ENCODE measurements at places on chromosomes 2 and 18.

GRCh38 chr2:152200565-152201465 is 25.3 kb upstream of the STAM2 start:
- peak; percentile 92 for DNase-seq

GRCh38 chr2:239968717-239969116 is 56.4 kb downstream of the NDUFA10 start:
- DNase-seq = no peak

DNA sequence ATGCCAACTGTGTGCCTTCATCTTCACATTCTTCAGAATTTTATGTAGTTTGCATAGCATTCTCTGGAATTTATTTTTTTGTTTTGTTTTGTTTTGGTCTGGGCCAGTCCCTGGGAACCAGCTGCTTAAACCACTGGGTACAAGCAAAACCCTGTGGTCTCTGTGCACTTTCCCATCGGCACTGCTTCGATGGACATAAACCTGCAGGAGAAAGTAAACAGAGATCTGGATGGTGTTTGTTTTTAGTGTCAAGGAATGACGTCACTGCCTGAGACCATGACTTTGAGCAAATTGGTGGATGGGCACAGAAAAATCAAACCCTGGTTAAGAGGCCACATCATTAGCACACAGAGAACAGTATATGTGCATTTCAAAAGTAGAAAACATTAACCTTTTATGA is 64.7 kb upstream of the RASGRP3 start:
- DNase-seq = no peak

DNA sequence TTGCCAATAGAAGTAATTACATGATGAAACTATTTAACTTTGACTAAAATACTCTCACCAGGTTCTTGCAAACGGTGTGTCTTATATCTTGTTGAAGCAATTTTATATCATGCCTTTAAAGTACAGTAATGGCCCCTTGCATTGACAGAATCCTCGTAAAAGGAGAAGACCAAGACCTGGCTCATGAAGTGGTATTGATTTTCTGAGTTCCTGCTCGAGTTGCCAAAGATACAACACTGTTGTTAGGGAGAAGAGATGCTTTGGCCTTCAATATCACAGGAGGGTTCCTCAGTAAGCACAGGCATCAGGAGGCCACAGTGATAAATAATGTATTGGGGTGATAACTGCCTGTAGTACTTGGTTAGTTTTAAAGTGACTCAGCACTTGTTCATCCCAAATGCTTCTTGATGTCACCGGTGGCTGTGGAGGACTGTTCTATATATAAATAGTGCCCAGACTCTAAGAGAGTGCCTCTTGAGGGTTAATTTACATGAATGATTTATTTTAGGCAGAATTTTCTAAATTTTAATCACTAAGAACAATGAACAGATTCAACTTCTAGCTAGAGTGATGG is 571.7 kb upstream of the FANCL start:
- DNase-seq = no peak

GRCh38 chr2:135815269-135815668 is 21.7 kb downstream of the LCT start:
- no peak for DNase-seq

DNA sequence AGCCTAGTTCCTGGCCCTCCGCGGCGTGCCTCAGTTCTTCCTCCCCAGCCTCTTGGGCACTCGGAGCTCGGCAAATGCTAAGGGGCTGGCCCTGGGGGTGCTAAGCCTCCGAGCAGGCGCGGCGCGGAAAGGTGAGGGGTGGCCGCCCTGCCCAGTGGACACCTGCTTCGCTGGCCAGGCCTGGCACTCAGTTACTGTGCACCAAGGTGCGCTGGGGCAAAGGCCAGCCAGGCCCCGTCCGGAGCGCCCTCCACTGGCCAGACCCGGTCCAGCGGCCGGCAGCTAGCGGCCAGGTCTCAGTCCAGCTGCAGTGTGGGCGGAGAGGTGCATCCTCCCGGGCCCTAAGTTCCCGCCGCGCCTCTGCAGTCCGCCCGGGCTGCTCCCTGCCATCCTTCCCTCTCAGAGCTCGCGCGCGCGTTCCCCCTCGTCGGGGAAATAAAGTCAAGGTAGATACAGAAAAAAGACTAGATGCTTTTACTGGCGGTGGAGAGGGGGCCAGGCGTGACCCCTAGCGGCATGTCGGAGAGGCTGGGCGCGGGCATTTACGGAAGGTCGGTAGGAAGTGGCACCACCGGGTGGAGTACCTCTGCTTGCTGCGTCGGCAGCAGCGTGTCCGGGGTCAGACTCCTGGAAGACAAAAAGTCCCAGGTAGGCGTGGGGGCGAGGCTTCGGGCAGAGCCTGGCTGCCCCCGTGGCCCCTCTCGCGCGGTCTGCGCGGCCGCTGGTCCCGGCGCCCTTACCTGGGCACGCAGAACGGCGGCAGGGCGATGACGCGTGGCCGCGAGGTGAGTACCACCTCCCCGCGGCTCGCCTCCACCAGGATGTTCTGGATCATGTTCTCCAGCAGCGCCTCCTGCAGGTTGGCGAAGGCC is 9.4 kb upstream of the CRYBA2 start:
- peak; percentile 76 for DNase-seq

DNA sequence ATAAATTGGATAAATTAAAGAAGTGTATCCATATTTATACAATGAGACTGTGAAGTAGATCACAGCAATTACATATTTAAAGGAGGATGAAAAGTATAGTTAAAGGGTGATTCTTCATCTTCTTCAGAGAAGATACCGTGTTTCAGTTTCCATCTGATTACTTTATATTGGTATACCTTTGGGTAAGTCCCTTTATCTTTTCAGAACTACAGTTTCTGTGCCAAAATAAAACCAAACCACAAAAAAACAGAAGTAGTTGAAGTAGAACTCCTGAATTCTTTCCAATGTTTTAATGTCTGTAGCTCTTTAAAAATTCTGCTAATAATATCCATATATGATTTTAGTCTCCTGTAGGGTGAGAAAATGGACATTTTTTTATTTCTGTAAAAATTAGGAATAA is 231.2 kb upstream of the LINC00305 start:
- DNase-seq = no peak

DNA sequence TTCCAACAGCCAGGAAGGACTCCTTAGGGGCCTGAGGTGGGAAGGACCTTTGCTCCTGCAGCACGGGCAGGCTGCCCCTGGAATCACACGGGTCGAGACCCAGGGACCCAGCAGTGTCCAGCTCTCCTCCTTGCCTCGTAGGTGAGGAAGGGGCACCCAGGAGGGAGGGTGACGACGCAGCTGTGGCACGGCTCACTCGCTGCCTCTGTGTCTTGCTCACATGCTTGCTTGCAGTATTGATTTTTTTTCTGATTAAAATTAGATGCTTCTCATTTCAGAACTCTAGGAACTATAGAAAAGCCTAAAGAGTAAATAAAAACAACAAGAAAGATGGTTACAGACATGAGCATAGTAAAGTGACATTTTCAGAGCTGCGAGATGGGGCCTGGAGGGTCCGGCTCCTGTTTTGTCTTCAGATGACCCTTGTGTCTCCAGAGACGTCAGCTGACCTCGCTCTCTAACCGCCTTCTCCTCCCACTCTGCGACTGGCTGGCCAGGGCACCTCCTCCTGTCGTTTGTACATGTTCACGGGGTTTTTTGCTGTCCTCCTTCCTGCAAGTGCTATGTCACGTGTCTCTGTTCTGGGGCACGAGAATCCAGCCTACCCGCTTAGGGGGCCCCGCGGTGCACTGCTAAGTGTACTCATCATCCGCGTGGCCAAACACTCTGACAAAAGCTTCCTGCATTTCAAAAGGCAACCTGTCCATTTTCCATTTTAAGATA is 65.7 kb upstream of the ZNF236 start:
- no peak for DNase-seq

GRCh38 chr18:69659142-69659651 is 258.5 kb downstream of the DOK6 start:
- DNase-seq = no peak

- DNase-seq = no peak
Observed at GRCh38 chr2:20213651-20214565, 11.0 kb downstream of the SDC1 start.

GRCh38 chr18:43720041-43720440 is 442.8 kb upstream of the SYT4 start:
- no peak for DNase-seq

- no peak for DNase-seq
Observed at GRCh38 chr2:220521551-220521950, 894.1 kb downstream of the SLC4A3 start.

DNA sequence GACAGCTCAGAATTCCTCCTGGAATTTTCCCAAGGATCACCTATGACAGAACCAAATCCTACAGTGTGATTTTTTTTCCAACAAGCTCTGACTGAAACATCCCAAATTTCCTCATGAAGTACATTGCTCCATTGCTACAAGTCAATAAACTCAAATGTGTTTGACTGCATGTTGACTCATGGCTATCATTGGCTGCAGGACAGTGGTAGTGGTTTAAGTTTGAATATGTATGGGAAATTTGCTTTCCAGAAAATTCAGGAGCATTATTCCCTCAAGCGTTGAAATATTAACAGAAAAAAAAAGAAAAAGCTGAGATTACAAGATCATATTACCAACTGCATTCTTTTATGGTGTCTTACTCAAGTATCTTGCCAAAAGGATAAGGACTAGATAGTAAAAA is 402.8 kb upstream of the DSEL start:
- no peak for DNase-seq

DNA sequence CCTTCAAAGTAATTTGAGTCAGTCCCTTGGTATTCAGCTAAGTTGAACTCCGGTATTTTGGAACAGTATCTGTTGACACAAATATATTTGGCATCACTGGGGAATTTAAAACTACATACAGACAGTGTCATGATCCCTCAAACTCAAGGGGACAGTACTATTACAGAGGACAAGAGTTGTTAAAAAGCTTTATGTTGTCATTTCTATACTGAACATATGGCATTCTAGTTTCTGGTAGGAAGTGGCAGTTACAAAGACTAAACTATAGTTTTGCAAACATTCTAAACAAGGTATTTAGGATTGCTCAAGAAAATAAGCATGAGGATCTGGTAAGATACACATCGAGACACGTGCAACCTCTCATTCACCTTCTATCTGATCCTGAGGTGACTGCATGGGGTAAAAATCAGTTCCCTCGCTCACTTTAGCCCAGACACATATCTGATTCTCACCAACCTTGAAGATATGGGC is 16.6 kb upstream of the CCNYL1 start:
- DNase-seq = no peak

DNA sequence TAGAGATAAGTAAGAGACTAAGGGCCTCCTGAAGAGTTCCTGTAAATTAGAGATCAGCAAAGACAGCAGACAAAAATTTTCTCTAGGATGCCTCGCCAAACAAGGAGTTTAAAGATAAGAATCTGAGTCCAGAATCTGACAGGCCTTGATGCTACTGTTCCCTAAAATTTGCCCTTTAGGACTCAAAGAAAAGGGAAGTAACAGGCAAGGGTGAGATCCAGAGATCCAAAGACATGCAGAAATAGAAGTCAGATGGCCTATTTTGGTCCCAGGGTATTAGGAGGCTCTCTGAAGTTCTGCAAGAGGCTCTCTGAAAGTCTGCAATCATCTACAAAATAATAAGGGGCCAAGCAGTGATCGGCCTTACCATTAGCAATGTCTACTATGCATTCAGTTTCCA is 33.0 kb downstream of the GALNT5 start:
- DNase-seq = no peak

DNA sequence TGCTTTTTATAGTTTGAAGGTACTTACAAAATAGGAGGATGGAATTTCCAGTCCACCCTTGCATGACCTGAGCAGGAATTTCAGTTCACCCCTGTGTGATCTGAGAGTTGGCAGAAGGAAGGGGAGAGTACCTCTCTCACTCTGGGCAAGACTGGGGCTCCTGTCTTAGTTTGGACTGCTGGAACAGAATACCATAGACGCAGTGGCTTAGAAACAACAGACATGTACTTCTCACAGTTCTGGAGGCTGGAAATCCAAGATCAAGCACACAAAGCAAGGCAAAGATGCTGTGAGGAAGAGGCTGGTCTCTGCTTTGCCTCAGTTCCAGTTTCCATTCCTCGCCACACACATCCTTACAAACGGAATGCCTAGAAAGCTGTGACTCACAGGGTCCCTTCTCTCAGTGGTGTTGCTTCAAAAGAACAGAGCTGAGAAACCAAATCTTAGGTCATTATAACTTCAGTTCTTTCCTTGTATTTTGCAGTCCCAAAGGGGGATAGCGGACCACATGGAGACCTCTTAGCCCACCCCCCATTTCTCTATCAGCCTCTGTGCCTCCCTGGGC is 108.8 kb upstream of the HAAO start:
- DNase-seq = no peak

- no peak for DNase-seq
Observed at GRCh38 chr2:9085353-9085752, 81.9 kb upstream of the MBOAT2 start.

- DNase-seq = no peak
Observed at GRCh38 chr2:112547333-112547732, 5.1 kb downstream of the POLR1B start.

GRCh38 chr2:144454466-144455287 is 65.2 kb downstream of the ZEB2 start:
- no peak for DNase-seq

DNA sequence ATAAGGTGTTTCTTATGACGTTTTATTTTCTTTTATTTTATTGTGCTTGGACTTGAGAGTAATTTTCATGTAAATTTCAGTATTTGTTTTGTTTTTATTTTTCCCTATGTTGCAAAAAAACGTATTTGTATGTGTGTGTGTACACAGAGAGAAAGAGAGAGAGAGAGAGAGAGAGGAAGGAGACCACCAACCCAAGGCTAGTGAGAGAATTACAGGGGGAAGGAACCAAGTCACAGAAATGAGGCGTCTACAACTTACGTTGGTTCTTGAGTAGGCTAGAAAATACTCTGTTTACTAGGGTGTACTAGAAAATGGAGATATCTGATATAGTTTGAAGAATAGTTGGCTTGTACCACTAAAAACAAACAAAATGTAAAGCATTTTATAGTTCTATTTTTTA is 7.7 kb upstream of the DSC1 start:
- DNase-seq = no peak

- no peak for DNase-seq
Observed at GRCh38 chr2:230861552-230862255, 3.0 kb upstream of the ITM2C start.

- no peak for DNase-seq
Observed at GRCh38 chr2:214135966-214136365, 274.9 kb upstream of the VWC2L start.

GRCh38 chr18:60883587-60883986 is 449.6 kb upstream of the CDH20 start:
- DNase-seq = no peak

DNA sequence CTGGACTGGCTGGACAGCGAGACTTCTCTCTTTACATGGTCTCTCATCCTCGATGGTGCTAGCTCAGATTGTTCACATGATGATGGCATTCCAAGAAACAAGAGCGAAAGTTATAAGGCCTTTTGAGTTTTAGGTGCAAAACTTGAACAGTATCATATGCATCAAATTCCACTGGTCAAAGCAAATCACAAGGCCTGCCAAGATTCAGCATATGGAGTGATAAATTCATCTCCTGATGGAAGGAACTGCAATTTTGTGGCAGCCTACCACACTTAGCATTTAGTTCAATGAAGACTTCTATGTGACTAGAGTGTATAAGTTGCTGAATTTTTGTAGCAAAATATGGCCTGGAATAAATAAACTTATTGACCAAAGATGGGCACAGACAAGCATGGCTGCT is 194.0 kb upstream of the EPC2 start:
- no peak for DNase-seq

- no peak for DNase-seq
Observed at GRCh38 chr2:216392945-216393840, 19.1 kb upstream of the SMARCAL1 start.

- no peak for DNase-seq
Observed at GRCh38 chr18:51235009-51235789, 37.7 kb upstream of the MEX3C start.

Data from Right ventricle myocardium inferior (tissue), 1 donor.